Stimulated activated CD8-positive, alpha-beta memory T cell treated with anti-CD3 and anti-CD28 coated beads, Interleukin-15, amount 100 ng/mL, for 48 hours (primary cell): ENCODE measurements at places on chromosomes 6 and 20.

DNA sequence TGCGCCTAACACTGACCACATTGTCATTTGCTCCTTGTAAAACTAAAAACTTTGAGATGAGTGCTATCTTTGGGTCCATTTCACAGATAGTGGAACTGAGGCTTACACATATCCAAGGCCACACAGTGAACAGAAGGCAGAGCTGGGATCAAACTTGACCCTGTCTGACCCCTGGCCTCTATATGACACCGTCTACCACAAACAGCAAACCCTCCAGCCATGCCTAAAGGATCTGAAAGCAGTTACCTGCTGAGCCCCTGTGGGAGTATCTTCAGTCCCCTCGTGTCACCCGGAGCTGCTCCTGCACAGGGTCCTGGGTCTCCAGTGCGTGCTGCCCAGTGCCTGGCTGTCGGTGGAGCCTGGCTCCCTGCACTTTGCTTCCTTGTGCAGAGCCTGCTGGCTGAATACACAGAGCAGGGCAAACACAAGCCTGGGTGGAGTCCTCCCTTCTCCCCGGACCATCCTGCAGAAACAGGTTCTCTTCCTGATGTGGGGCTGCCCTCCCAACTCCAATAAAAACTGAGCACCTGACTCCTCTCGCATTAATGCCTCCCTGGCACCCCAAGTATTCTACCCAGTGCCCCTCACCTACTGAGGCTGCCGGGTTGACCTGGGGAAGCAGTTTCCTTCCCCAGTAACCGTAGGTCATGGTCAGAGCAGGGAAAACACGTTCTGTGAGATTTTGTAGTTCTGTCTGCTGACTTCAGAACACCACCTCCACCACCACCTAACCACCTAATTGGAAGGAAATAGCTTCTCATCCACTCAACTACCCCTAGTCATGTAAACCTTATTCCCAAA is at the start of gene BCAS1:
TSS of gene BCAS1 (minus strand) at position 408 of the 801 bp plus-strand sequence. CDS start 11,876 bp downstream, outside the sequence.
- DNase-seq, result no peak

DNA sequence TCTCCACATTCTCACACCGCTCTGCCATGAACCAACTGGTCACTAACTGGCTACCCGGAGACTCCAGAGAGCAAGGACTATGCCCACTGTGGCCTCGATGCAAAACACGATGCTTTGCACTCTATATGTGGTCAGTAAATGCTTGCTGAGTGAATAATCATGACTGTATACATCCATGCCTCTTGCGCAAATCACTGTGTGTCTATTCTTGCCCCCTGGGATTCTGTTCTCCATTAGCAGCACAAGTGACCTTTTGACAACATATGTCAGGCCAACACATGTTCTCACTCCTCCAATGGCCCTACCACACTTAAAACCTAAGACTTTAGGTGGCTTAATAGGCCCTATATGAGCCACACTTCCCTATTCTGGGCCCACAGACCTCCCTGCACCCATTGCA is 16.9 kb downstream of the KIF16B start:
- no peak for DNase-seq

DNA sequence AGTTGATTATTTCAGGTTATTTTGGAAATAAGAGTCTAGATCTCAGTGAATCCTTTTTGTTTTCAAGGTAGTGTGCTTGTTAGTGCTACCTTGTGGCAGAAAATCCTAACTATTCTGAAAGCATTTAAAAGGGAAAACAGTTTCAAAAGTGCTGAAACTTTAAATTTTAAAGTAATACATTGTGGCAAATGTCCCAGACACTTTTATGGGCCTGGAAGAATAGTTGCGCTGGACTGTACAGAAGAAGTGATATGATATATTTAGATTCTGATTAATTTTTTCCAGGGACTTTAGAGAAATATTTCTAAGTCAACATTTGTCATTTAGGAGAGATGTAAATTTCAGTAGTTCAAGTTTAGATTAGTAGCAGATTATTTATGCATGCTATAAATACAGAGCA is 96.7 kb upstream of the BMP5 start:
- no peak for DNase-seq

DNA sequence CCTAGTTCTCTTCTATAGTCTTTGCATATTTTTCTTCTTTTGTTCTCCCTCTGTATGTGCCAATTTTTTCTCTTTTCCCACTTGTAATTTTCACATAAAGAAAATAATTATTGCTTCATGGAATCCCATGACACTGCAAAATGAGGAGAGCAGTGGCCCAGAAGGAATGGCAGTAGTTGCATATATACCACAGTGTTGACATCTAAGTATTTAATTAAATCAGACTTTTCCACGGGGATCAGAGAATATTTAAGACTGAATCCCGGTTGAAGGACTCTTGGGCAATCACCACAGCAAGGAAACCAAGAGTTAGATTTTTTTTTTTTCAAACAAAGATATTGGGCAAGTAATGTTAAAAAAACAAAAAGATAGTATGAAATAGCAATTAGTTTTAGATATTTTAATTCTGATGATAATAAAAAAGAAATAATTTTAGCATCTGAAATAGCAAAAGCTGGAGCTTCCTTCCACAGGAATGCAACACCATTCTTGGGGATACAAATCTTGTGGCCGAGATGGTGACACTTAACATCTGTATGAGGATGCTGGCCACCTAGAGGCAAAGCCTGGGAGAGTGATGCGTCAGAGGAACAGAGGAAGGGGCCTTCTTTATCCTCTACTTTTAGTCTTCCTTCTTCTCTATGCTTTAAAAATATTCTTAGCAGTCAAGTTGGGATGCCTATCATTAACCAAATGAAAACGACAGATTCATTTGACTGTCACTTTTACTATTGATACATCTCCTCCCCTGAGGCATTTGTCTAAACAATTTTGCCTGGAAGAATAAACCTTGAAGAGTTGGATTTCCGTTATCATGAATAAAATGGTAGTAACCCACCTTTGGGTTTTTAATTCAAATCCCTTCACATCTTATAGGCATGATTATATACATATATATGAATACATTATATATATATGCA is 356.2 kb downstream of the GJA1 start:
- no peak for DNase-seq

GRCh38 chr6:130178692-130179091 is 44.1 kb downstream of the SAMD3 start:
- DNase-seq, result no peak

- DNase-seq, result no peak
Observed at GRCh38 chr6:15386756-15387112, 140.9 kb downstream of the JARID2 start.

GRCh38 chr6:14447240-14447639 is 329.7 kb downstream of the CD83 start:
- DNase-seq, result no peak

- DNase-seq, result no peak
Observed at GRCh38 chr20:10352934-10353824, 80.8 kb downstream of the MKKS start.

DNA sequence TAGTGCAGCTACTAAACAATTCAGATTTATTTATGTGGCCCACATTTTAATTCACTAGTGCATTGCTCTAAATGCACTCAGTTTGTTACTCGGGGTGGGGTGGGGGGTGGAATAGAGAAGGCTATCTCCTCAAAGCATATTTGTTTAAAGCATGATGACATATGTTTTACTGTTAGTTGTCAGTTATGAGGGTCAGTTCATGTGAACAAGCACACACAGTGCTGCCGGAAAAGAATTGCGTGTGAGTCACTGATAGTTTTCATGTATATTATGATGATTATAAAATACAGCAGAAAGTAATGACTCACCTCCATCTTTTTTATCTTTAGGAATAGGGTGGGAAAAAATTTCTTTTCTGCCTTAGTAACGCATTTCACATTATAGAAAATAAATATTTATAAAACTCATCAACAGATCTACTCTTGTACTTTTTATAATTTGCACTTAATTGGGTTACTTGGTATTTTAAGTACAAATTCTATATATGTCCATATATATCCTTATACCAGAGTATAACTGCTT is 42.2 kb upstream of the STXBP5 start:
- DNase-seq, result no peak

DNA sequence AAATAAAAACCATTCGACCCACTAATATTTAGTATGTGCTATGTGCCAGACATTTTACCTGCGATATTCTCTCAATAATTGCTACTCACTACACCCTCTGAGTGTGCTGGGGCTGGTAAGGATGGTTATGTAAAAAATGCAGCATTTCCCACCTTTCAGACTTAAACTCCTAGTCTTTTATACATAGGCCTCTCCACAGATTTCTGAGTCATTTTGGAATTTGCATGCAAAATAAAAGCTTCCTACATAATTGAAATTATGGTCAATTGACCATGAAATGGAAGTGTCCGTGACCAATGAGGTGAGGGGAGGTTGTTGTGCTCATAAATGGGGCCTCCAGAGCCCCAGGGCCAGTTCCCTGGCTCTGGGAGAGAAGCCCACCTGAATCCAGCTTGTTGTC is 37.7 kb upstream of the MAFB start:
- no peak for DNase-seq

GRCh38 chr6:12009876-12010634 is 2.1 kb upstream of the HIVEP1 start:
- DNase-seq, result no peak

DNA sequence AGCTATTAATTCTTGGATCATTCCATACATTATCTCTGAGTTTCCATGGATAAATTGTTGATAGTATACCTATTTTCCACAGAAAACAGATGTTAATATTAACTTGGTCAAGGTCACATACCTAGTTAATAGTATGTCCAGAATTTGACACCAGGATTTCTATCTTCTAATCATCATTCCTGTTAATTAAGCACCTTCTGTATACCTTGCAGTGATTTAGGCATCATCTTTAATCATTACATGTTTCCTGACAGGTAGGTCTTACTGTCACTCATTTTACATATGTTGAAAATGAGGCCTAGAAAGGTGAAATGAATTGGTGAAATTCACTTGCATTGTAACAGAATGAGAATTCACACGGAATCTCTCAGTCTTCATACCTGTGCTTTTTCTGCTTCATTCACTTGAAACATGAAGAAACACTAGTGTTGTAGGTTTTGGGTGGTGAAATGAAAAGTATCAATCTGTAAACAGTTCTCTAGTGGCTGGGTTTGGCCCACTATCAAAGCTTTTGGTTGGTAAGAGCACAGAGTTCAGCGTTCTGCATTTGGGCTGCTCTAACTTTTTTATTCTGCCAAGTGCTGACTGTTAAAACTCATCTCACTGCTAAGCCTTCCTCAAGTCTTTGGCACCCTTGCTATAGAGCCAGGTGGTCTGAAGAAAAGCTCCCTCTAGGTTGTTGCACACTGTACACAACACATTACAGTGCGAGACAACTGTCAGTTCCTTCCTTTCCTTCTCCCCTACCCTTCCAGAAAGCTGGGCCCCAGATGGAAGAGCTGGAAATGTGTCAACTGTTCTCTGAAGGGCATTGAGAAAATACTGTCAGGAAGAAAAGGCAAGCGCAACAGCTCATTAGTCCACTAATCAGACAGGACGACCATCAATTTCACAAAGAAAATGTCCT is 57.8 kb upstream of the C20orf144 start:
- no peak for DNase-seq

- no peak for DNase-seq
Observed at GRCh38 chr20:61631751-61632150, 379.7 kb downstream of the CDH4 start.

DNA sequence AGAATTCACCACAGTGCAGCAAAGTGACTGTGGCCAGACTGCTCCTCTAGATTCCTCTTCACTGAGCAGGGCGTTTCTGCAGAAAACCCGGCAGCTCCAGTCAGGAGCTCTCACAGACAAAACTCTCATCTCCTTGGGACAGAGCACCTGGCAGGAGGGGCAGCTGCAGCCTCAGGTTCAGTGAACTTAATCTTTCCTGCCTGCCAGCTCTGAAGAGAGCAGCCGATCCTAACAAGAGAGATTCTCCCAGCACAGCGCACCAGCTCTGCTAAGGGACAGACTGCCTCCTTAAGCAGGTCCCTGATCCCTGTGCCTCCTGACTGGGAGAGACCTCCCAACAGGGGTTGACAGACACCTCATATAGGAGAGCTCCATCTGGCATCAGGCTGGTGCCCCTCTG is 1065.5 kb downstream of the GRIK2 start:
- no peak for DNase-seq

- DNase-seq, result no peak
Observed at GRCh38 chr6:5506149-5506548, 244.8 kb downstream of the FARS2 start.

DNA sequence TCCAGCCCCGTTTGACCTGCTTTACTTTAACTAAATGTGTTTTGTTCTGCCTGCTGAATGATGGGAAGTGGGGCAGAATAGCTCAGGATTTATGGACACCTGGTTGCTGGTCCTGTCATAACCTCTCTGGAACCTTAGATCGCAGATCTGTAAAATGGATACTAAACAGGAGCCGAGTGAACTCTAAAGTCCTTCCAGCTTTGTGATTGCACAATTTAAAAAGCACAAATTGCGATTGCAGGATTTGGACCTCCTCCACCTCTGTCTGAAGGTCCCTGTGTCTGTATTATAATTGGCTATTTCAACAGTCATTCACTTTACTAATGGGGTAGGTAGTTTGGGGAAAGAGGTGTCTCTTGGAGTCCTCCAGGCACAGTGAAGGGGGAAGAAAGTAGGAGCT is 220.4 kb downstream of the LY86 start:
- no peak for DNase-seq

DNA sequence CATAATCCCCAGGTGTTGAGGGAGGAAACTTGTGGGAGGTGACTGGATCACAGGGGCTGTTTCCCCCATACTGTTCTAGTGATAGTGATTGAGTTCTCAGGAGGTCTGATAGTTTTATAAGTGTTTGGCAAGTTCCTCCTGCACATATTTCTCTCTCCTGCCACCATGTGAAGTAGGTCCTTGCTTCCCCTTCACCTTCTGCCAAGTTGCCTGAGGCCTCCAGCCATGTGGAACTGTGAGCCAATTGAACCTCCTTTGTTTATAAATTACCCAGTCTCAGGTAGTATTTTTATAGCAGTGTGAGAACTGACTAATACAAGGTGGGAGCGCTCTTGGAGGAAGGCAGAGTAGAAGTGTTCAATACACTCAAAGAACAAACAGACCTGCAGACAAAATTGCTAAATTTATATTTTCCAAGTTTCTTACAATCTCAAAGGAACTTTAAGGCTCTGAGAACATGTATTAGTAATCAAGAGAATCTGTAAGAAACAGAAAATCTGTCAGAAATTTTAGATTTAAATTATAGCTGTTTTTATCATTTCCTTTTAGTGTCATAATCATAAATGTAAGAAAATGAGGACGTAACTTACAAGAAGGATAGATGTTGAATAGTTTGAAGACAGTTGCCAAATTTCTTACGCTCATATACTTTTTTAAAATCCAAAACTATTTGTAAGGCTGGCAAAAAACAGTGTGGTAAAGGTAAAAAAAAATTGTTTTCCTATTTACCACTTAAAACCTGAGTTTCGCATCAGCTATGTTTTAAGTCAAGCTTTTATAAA is 77.7 kb downstream of the ASCC3 start:
- no peak for DNase-seq
